SK-MEL-5 (cell line): ENCODE measurements at places on chromosomes 6 and 20. TPM values are rescaled to one million over a fixed set of nuclear protein-coding genes. Genes with fewer than 3 reads are reported as not detected.
A peak's percentile ranks its signal among the peaks of the same experiment; 100 is the strongest.

- no peak for DNase-seq
These were observed 22.9 kb downstream of the FKBP1A start for GRCh38 chr20:1369970-1370369.

DNA sequence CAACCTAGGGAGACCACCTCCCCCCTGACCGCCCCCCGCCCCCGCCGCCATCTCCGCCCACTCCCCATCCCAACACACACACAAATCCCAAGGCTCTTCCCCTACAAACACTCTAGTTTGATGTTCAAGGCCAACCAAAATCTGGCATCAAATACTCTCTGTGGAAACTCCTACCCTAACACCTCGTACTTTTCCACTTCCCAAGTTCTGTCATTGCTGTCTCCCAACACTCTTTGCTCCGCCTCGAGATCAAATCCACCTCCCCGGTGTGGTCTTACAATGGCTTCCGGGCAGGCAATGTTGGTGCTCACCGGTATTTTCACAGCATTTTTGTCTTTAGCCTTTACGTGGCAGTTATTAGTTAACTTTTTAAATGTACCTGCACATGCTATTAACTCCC, 4.8 kb upstream of the QKI start:
- no peak for DNase-seq

The SLC22A2 gene
- not detected in 2 replicates for total RNA-seq

GRCh38 chr6:6357530-6357929, 37.1 kb upstream of the F13A1 start:
- DNase-seq: no peak

DNA sequence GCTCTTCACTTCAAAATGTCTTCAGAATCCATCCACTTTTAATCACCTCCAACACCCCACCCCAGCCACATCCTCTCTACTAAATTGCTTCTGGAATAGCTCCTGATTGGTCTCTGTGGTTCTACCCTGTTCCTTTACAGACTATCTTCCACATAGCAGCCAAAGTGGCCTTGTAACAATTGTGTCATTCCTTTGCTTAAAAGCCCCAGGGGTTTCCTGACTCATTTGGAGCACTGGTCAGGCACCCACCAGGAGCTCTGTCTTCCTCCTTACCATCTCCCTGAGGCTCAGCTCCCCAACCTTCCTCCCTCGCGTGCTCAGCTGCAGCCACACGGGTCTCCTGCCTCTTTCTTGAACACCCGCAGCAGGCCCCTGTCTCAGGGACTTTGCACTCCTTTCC, 126.8 kb downstream of the HIVEP1 start:
- no peak for DNase-seq

GRCh38 chr20:20571068-20571780, 141.2 kb downstream of the RALGAPA2 start:
- no peak for DNase-seq

GRCh38 chr6:45714006-45714730, 301.5 kb downstream of the CLIC5 start:
- DNase-seq: no peak

- no peak for DNase-seq
These were observed 53.4 kb upstream of the GATA5 start for GRCh38 chr20:62528983-62529891.

DNA sequence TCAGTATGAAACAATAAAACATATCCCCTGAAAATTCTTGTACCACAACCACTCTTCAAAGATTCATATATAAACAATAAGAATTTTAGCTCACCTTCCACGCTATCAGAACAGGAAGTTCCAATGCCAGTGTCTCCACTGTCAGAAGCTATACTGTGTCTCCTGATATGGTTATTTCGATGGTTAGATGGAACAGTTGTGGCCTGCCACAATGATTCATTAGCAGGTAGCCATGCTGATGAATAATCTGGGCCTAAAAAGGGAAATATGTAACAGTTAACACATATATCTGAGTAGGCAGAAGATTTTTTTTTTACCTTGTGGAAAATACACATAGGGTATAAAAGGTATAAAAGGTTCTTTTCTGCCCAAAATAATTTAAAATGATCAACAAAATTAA, 19.0 kb downstream of the CEP85L start:
- DNase-seq: no peak

The ABHD16A gene
- 53.0 and 55.0 TPM in 2 replicates for total RNA-seq

GRCh38 chr6:150987371-150987828, 121.9 kb downstream of the MTHFD1L start:
- no peak for DNase-seq

GRCh38 chr6:25534942-25535631, 116.9 kb upstream of the SCGN start:
- no peak for DNase-seq

GRCh38 chr20:39164642-39165041, 202.5 kb downstream of the DHX35 start:
- DNase-seq: no peak

DNA sequence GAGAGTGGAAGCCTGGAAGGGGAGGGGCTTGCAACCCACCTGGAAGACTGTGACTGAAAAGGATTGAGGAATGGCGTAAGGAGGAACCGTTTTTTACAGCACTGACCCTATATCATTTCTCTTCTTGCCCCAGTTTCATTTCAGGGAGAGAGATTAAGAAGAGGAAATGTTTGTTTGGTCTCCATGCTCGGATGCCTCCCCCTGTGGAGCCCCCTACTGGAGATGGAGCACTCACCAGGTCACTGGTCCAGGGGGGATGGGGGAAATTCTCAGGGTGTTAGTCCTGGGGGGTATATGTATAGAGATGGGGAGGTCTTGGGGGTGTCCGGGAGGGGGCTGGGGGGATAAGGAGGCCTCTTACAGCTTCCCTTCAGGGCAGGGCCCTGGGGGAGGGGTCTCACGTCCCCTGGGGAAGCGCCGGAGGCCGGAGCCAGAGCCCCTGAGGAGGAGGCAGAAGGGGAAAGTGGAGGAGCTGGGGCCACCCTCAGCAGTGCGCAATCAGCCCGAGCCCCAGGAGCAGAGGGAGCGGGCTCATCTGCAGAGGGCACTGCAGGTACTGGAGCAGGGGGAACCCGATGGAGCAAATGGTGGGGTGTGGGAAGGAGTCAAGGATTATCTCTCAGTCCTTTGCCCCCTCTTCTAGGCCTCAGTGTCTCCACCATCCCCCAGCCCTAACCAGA, 3.2 kb downstream of the CUTA start:
- DNase-seq: peak; percentile 51

DNA sequence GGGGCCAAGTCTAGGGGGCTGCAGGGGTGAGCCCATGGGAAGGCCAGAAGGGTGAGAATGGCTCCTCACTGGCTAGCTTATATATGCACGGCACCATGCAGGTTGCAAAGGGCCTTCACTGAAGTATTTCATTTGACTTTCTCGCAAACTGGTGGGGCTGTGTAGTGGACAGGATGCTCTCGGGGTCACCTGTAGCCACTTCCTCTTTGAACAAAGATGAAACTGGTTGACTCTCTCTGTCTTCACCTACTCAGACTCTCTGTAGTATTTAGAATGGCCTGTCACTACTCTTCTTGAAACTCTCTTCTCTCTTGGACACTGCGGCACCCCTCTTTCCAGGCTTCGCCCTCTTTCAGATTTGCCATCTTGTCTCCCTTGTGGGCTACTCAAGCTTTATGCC, 560.5 kb downstream of the PKHD1 start:
- no peak for DNase-seq

GRCh38 chr6:49551078-49551865, 804 bp downstream of the C6orf141 start:
- peak; percentile 56 for DNase-seq

- DNase-seq: no peak
These were observed 42.8 kb upstream of the PCMTD2 start for GRCh38 chr20:64212755-64213154.

DNA sequence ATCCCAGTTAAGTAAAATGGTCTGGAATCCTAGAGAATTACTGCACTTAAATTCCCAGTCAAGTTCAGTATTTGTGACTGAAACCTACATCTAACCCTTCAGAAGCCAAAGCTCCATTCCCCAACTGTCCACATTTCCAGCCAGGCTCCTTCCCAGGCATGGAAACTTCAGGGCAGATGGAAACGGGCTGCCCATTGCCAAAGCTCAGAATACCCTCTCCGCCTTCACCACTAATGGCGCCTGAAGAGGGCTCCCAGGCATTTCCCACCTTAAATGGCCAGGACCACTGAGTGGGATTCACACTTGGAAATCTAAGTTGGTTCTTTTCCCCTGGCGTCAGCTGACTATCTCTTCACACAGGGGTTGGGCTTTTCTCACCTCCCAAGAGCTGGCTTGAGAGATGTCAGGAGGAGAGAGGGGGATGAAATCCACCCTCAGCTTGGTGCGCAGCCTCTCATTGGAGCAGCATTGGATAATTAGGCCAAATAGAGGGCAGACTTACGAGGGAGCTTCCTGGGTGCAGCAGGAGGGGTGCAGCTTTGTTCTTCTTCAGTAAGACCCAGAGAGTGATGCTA, 82.9 kb downstream of the ANKRD60 start:
- no peak for DNase-seq

The HSPA12B gene
- total RNA-seq: 0.21 TPM in 1 of 2 replicates, not detected in the other

DNA sequence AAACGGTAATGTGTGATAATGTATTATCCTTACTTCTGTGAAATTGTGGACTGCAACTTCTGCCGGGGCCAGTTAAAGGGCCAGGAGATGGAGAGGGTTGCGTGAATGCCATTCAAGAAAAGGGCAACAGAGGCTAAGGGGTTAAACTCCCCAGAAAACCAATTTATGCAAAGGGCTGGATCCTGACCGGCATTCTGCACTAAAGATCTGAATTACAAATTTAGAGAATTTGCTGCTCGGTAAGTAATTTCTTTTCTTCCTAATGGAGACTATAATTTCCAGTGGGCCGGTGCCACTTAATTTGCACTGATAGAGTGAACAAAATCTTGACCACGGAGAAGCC, 130.1 kb downstream of the BCAS1 start:
- peak; percentile 42 for DNase-seq

- DNase-seq: no peak
These were observed 5.5 kb upstream of the PRELID3B start for GRCh38 chr20:59047938-59048680.

- peak; percentile 63 for DNase-seq
These were observed 1235.4 kb upstream of the GJE1 start for GRCh38 chr6:140897349-140897748.

The LGSN gene
- total RNA-seq: 0.32 TPM in 1 of 2 replicates, not detected in the other

DNA sequence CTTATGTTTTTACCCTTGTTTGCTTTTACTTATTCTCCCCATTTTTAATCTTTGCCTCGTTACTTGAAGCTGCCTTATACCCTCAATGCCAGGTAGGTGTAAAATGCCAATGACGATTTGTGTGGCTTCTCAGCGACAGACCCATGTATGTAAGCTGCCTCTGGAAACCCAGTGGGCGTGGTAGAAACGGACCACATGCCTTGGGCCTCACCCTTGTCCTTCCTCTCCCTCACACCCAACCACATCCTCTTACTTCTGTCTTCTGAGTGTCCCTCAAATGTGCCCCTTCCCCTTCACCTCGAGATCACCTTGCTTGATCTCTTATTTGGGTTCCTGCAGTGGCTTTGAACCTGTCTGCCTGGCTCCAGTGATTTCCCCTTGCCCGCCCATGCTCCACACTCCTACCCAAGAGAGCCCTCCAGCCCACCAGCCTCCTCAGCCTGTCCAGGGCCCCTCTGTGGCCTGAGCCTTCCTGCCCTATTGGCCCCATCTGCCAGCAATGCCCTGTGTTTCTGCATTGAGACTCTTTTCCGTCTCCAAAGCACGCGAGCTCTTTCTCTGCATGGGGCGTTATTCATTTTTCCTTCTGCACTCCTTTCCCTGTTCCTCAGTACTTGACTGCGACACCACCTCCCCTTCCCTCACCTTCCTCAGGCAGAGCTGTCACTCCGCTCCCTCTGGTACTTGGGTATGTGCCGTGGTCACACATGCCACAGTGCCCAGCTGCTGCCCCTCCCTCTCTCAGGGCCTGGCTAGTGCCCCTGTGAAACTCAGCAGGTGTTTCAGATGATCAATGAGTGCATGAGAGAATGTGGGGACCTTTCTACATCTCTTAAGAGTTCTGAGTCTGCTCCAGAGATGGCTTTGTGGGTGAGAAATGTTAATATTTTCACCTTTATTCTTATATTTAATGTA, 115.4 kb downstream of the SLX4IP start:
- no peak for DNase-seq

GRCh38 chr6:55979526-55979925, 104.1 kb upstream of the BMP5 start:
- DNase-seq: no peak

DNA sequence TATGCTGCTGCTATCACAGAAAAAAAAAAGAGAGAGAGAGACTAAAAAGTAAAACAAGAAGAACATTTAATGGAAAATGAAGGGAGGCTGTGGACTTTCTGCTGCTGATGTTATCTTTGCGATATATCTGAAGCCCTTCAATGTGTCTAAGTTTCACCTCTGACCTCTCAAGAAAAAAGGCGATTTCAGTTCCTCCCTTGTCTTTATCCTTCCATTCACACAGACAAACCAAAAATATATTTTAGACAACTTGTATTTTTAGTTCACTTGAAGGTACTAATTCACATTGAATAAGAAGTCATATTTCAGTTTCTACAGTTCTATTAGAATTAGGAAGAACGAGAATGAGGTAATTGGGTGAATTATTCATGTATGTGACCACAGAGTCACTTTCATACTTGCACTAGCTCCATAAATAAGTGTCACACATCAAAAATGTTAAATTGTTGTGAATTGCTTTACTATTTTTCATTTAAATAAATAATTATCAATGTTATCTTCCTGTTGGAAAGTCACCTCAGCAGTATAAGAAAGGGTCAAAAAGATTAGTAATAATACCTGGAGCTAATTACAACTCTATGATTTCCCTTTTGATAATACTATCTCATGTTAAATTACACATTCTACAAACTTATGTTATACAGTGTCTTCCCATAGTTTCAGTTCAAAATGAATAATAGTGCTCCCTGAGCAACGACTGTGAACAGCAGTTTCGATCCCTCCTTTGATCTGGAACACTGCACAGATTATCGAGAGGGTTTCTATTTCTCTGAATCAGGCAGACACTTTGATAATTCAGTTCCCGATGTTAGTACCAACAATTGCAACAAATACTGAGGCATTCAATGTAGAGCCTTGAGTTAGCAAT, 85.2 kb upstream of the PLCB4 start:
- no peak for DNase-seq

DNA sequence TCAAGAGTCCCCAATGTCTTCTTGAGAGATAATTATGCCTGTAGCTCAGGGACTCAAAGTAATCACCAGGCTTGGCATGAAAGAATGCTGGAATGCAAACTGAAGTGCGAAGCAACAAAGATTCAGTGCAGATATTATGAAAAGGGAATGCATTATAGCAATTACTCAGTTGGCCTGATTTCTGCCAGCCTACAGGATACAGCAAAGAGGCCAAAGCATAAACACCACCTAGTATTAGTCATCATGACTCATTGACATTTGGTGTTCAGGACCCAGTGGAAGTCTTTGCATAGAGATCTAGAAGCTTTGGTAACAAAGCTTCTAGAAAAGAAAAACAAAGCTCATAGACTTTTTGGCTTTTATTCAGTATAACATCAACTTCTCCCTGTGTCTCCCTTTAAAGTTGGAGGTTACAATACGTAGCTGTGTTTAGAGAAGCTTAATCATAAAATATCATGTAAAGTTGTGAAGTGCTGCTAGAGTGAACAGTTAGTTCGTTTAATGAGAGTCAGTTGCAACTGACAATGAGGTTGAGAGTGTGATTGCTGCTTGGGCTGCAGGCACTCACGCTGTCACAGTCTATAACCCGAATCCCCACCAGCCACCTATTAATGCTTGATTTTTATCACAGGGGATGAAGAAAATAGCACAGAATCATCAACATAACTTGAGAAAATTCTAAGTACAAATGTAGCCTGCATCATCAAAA, 932.7 kb downstream of the TFAP2A start:
- peak; percentile 92 for DNase-seq
